ENCODE measurements at places on chromosomes 1 and 21.

GRCh38 chr1:18341291-18342069, 139.2 kb upstream of the KLHDC7A start:
- DNase-seq = no peak

DNA sequence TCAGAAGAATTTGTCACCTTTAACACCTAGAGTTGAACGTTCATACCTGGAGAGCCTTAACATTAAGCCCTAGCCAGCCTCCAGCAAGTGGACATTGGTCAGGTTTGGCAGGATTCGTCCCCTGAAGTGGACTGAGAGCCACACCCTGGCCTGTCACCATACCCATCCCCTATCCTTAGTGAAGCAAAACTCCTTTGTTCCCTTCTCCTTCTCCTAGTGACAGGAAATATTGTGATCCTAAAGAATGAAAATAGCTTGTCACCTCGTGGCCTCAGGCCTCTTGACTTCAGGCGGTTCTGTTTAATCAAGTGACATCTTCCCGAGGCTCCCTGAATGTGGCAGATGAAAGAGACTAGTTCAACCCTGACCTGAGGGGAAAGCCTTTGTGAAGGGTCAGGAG, 52.3 kb downstream of the UBE4B start:
- no peak for DNase-seq

- no peak for DNase-seq
These were observed 6.5 kb downstream of the LGALS8 start for GRCh38 chr1:236530286-236530685.

DNA sequence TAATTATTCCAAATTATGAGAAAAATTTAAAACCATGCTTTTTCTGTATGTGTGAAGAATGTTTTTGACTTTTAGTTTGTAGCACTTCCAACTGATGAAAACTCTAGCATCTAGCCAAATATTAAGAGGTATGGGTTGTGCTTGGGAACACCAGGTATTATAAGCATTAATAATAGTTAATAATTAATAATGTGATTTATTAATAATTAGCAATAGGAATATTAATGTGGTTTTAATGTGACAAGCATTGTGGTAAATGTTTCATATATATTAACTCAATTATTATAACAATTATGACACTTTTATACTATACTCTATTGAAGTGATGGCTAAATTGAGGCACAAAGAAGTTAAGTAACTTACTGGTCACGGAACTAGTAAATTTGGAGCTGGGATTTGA, 7.9 kb downstream of the SLC30A7 start:
- no peak for DNase-seq

- DNase-seq = no peak
These were observed 276.9 kb upstream of the ADGRL4 start for GRCh38 chr1:79283451-79283850.

- no peak for DNase-seq
These were observed 16.6 kb downstream of the TRIM62 start for GRCh38 chr1:33165209-33165608.

- DNase-seq = no peak
These were observed 3.9 kb downstream of the KDF1 start for GRCh38 chr1:26956321-26956720.

DNA sequence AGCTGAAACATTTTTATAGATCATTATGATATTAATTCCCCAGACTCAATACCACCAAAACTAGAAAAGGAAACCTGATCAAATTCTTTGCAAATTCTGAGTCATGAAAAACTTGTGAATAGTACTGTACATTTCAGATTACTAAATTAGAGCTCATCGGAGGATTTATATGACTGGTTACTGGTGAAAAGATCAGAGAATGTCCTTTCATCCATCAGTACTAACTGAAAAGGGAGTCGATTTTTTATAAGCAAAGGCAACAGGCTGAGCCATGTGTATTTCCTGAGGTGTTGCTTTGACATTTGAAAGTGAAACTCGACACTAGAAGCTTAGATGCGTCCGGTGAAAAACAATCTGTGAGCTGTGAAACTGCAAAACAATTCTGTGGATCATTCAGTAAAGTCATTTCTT, 155.7 kb downstream of the TNFSF18 start:
- DNase-seq = no peak

DNA sequence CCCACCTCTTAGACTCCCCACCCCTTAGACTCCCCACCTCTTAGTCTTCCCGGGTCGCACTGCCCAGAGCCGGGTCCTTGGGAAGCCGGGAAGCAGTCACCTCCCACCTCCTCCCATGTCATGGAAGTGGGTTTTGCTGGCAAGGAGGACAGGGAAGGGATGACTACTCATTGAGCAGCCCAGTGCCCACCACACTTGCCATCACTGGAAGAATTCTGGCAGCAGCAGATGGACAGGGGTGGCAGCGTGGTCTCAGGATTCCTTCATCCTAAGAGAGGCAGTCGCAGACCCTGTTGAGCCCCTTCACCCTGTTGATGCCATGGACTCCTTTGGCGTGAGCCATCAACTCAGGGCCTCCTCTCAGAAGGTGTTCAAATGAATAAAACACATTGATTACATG, 140.8 kb downstream of the PGBD5 start:
- no peak for DNase-seq

DNA sequence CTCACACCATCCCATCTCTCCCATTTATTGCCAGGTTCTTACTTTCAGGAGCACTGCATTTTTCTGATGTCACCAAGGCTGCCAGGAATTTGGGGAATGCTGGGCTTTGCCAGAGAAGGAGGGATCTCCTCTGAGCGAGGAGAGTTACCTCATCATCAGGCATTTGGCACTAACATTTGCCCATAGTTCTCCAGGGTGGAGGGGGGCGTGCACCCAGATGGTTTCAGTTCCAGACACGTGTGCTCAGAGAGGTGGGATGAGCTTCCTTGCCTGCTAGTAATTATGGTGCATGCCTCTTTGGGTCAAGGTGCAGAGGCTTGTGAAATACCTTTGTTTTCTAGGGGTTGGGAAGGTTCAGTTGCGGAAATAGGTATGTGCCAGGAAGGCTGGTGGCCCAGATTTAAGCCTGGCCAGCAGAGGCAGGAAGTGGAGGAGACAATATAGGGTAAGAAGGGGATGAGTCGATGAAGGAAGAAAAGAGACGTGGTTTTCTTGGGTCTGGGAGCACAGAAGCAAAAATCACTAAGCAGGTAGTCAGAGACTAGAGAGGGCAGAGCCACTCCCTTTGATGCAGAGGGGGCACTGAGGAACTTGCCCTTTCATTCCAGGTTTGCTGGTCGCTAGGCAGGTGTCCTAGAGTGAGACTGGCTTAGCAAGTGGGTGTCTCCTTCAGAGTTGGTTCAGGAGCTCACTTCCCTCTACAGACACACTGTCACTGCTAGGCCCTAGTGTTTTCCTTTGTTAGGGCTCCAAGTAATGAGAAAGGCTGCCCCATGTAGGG, 7.2 kb downstream of the TUFT1 start:
- no peak for DNase-seq

DNA sequence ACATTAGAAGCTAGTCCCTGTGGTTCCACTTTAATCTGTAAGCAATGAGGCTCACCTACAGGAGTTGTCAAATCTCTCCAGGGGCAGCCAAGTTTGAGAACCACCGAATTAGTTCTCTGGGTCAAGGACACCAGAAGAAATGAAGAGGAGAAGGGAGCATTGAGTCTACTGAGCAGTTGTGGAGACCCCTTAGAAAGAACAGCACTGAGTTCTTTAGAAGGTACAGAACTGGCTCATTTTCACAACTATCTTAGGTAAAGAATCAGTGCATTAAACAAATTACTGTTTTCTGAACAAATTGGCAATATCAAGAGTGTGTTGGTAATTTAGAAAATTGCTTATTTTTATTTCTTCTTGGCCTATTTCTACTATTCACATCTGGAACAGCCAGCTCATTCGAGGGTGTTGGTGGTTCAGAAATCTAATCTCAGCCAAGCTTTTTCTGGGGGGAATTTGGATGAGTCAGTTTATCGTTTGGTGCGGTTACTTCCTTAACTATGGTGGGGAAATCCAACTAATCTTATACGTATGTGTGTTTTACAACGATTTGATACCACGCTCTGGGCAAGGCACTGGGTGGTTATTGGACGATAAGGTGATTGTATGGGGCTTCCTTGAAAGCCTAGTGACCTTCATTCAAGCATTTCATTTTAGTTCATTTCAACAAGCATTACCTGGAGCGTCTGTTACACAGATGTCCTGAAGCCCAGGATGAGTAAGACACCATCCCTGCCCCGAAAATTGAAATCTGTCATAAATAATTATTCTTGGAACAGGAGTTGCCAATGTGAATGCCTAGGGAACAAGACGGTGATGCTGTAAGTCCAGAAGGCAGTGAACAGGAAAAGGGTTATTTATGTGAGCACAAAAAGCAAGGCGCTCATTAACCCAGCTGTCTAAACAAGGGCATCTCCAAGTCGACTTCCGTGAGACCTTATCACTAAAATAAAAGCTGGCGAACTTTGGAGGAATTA, 52.0 kb upstream of the TMPRSS2 start:
- no peak for DNase-seq

DNA sequence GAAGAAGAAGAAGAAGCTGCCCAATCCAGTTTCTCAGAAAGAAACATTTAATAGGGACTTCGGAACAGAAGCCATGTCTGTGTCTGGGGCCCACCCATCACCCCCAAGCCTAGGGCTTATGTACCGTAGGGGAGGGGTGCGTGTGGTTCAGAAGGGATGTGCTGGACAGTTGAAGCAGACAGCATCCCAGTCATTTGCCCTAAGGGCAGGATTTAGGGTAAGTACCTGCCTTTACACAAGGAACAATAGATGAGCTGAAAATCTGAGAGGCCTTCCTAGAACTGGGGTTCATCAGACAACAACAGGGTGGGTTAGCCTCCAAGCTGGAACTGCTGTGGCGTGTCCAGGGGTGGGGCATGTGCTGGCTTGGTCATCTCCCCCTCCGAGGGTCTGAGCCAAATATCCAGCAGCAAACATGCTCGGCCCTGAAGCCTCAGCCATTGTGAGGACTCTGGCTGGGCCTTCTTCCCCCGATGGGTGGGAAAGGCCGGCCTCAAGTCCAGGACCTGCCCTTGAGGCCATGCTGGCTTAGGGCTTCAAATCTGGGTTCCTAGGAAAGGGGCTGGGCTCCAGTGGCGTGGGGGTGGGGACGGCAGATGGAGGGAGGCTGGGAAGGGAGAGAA, 12.1 kb downstream of the CSTB start:
- no peak for DNase-seq

DNA sequence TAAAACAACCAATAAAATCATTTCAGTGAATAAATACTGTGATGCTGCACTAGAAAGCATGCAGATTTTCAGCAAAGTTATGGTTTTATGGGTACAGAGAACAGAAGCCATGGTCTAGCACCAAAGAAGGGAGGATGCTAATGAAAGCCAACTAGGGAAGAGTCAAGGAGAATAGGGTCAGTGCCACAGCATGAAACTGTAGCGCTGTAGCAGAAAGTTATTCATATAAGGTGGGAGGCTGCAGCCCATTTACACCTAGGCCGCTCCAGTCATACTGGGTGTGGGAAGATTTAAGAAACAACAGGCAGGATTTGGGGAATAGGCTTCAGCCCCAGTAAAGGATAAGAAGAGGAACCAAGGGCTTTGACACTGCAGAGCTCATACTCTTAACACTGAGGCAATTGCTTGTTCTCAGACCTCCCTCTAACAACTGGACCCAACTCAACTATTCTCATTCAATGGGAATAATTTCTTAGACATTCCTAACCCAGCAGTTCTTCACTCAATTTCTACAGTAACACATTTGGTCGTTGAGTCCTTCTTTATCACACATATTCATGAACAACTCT, 4.4 kb downstream of the IFI16 start:
- DNase-seq = no peak

- no peak for DNase-seq
These were observed 63.1 kb downstream of the ELK4 start for GRCh38 chr1:205568469-205569361.

GRCh38 chr1:30475966-30476365, 247.4 kb downstream of the MATN1 start:
- no peak for DNase-seq

- DNase-seq = no peak
These were observed 4.2 kb downstream of the CD244 start for GRCh38 chr1:160858507-160858906.

GRCh38 chr1:36031441-36031840, 52.5 kb upstream of the TEKT2 start:
- no peak for DNase-seq

DNA sequence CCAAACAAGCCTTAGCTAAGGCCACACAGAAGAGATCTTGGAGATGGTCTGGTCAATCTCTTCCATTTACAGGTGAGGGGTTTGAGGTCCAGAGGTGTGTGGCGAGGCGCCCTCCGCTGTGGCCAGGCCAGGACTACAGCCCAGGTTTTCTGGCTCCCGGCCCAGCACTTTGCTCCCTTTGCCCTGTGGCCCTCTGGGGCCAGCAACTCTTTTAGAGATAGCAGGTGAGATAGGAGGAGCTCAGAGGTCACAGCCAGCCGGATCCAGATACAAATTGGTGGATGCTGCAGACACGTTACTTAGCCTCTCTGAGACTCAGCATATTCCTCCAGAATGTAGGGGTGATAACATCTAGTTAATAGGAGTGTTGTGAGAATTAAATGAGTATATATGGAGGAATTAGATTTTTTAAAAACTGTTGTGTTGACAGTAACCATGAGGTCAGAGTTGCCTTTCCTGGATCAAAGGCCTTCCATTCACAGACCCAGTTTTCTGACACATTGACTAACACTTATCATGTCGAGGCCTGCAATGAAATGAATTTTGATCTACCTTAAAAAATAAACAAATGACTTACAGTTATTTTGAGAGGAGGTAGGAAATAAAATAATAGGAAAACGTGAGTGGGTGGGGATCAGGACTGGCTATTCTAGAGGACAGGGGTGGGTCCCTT, 16.6 kb downstream of the TEX35 start:
- DNase-seq = no peak

DNA sequence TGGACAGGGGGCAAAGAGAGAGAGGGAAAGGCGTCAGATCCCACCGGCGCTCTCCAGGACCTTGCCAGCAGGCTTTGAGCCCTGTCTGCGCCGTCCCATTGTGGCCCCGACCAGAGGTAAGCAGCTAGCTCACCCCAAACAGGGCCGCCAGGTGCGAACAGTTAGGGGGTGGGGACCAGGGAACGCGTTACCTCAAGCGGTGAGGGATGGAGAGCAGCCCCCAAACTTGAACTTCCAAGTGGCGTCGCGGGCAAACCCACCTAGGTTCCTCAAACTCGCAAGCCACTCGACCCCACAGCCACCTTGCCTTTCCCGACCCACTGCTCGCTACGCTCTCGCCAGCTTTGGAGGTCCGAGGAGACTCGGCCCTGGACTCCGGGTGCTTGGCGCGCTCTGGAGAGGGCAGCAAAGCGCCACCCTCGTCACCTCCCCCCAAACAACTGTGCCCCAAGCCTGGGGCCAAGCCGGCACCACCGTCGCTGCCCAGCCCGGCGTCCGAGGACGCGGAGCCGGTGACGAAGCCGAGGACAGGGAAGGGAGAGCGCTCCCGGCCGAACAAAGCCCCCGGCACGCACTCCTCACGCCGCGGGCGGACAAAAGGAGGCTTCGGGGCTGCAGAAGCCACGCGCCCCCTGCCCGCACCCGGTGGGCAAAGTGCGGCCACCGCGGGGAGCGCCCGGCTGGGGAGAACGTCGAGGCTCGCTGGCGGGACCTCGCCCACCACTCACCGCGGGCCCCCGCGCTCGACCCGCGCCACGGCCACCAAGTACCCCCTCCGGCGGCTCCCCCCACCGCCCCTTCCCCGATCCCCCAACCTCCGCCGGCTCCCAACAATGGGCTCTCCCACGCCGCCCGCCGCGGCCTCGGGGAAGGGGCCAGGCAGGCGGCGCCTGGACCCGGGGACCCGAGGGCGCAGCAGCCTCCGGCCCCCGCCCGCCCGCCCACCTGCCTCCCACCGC, 976 bp downstream of the SSBP3 start:
- no peak for DNase-seq

- DNase-seq = no peak
These were observed 1882.4 kb downstream of the NCAM2 start for GRCh38 chr21:22880573-22880972.

- DNase-seq = no peak
These were observed 12.8 kb upstream of the CD53 start for GRCh38 chr1:110860174-110860573.

Data from right renal pelvis (tissue), 4 donors.